RCC 7860 (cell line): ENCODE measurements at places on chromosomes 7 and 10.

DNA sequence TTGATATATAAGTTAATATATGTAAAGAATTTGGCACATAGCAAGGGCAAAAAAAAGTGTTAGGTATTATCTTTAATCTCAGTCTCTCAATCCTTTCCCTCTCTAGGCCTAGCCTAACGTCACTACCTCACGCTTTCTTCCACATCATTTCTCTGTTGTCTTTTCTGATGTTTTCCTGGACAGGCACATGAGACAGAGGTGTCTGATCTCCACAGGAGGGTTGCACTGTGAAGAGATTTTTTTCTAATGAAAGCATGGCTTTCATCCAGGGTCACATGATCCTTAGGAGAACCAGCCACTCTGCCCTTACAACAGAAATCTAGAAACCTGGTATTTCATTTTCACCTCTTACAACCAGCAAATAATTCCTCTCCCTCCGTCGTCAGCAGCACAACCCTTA is 1268.3 kb downstream of the XPNPEP1 start:
- no peak for DNase-seq

DNA sequence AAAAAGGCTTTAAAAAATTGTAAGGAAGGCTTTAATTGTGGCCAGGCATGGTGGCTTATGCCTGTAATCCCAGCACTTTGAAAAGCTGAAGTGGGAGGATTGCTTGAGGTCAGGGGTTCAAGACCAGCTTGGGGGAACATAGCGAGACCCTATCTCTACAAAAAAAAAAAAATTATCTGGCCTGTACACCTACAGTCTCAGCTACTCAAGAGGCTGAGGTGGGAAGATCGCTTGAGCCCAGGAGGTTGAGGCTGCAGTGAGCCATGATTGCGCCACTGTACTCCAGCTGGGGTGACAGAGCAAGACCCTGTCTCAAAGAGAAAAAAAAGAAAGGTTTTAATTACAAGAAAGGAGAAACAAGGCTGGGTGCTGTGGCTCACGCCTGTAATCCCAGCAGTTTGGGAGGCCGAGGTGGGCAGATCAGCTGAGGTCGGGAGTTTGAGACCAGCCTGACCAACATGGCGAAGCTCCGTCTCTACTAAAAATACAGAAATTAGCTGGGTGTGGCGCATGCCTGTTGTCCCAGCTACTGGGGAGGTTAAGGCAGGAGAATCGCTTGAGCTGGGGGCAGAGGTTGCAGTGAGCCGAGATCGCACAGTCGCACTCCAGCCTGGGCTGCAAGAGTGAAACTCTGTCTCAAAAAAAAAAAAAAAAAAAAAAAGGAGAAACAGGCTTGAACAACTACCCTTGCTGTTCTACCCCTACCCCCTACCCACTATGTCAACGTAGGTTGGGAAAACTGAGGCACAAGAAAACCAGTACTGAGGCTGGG is 83.7 kb downstream of the CARD11 start:
- no peak for DNase-seq

- no peak for DNase-seq
Measured at GRCh38 chr7:745431-746154, 18.5 kb upstream of the PRKAR1B start.

GRCh38 chr7:78377532-78377931 is 579.0 kb downstream of the PHTF2 start:
- DNase-seq: no peak

- DNase-seq: peak; percentile 69
Measured at GRCh38 chr7:30255064-30255769, 29.2 kb upstream of the ZNRF2 start.

GRCh38 chr7:95660023-95660434 is 63.7 kb upstream of the PDK4 start:
- DNase-seq: no peak

GRCh38 chr7:128358233-128358632 is 3.3 kb downstream of the PRRT4 start:
- DNase-seq: no peak

DNA sequence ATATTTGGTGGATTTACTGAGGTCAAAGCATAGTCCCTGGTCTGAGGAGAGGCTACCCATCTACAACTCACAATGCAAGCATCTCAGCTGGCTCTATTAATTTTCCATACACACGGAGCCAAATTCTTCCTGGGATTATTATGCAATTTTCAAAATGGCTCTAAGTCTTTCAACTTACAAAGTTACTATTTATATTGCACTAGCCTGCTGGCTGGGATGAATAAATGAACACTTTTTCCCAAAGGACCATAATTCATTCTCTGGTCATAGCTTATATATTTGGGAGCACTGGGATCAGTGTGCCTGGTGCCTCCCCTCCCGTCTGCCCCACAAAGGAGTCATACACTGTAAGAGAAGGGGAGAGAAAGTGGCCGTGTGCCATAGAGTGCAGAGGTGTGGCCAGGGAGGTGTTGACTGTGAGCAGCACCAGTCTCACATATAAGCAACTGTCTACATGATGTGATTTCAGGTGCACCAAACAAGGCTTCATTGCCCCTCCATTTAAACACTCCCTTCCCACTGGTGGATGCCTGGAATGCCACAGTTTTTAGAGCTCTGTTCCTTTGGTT is 88.6 kb downstream of the ZNF92 start:
- no peak for DNase-seq

- DNase-seq: no peak
Measured at GRCh38 chr10:112510384-112510783, 63.4 kb downstream of the VTI1A start.

DNA sequence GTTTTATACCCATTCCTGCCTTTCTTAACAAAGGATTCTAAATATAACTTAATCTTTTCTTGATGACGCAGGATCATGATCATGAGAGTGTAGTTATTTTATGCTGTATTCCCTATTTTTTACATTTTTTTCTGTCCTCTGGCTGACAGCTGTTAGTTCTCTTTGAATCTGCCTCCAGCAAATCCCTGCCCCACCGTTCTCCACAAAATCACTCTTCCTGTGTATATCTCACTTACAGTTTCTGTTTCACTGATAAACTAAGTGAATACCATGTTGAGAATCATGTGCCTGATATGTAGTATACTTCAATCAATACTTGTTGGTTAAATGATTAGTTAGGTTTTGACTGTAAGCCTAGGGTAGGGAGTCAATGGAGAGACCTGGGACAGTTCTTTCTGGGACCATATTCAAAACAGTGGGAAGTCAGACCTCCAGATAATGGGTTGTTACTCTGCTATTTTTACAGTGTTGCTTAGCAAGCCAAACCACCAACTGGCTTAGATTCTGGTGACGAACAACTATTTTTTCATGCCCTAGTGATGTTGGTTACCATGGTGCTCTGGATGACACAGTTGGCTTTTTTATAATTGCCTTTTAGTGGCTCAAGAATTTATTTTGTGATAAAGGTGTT is 12.8 kb downstream of the CNNM1 start:
- DNase-seq: peak; percentile 37

- DNase-seq: peak; percentile 55
Measured at GRCh38 chr7:123624527-123625183, 23.0 kb downstream of the ASB15 start.

DNA sequence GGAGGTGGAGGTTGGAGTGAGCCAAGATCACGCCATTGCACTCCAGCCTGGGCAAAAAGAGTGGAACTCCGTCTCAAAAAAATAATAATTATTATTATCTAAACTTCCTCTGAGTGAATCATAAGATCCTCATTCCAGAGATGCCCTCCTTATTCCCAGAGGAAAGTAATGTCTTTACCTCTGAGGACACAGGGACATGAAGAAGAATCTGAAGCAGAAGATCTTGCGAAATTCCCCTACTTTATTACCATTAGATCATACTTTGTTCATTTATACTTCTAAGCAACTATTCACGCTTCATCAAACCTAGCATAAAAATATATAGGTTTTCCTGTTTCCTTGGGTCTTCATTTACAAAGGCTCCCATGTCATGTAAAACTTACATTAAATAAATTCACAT is 143.1 kb downstream of the ETV1 start:
- DNase-seq: no peak

- DNase-seq: no peak
Measured at GRCh38 chr10:91679296-91679695, 46.4 kb upstream of the PPP1R3C start.

DNA sequence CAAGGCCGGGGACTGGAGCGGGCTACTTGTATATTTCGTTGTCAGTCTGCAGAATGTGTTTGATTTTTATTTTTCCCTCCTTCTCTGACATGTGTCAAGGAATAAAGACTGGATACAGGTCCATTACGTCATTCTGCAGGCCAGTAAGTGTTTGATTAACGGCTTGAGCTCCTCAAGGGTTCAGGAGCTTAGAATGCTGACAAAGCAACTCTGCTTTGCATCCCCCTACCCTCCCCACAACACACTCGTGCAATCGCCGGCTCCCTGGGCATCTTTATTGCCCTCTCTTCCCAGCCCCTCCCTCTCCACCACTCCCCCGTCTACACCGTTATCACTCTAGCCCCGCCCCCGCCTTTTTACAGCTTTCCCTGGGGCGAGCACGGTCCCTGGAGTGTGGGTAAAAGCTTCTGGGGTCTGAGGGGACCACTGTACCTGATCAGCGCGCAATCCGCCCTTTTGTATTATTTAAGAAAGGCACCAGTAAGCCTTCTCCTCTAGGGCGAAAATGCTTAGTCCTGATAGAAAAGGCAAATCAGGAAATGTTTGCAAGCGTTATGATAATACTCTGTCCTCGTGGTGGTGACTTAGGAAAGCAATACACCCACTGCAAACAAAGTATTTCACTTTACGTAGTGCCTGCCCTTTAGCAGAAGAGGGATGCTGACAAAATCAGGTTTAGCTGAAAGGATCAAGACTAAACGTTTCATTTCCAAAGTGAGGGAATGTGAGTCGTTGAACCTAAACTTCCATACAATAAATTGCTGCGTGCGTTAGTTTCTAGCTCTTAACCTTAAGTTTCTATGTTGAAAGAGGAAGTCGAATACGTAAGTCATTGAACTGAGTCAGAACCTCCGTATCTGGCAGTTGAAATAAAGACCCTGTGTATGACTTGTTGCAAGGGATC is 1.4 kb upstream of the CREB5 start:
- DNase-seq: peak; percentile 58

DNA sequence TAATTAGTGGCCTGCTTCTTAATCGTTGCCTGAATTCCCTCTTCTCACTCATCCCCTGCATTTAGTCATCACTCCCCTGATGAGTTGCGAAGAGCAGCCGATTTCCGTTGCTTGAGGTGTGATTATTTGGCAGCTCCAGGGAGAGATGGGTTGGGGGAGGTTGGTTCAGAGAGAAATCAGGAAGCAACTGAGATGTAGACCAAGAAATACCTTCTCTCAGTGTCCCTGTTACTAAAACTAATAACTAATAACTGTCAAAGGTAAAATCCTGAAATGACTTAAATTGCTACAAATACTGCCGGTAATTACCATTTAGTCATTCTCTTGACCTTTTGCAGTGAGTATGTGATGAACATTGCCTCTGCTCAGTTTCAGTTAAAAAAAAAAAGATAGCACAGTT is 76.9 kb downstream of the ELMO1 start:
- no peak for DNase-seq
